RWPE1 (cell line): ENCODE measurements at places on chromosomes 16 and 17.

GRCh38 chr16:72818236-72818845, 229.6 kb downstream of the ZFHX3 start:
- DNase-seq, result no peak

DNA sequence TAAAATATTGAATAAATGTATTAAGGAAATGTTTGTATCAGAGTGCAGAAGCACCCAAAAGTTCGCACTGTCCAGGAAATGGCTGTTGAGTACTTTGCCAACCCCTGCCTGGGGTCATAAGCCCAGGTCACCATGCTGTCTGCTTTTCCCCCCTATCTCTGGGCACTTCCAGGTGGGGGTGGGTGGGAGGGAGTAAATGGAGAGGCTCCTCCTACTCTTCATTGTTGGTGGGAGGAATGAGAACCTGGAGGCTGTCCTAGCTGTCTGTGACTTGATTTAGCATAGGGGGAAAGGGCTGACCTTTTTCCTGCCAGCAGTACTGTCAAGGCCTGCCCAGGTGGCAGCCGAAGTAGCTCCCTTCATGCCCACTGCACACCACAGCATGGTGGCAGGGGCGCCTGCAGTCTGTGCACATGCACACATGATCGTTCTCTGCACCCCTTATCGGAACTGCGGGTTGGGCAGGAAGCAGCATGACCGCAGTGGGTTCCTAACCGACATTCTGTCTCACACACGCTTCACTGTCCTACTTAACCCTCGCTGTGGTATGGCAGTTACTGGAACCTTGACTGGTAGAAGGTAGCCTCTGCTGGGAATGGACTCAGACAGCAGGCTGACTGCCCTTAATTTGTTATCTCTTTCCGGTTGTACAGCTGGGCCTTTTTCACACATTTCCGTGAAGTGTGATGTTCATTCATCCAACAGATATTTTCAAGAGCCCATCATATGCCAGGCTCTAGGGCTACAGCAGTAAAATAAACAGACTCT, 41.5 kb downstream of the LDHD start:
- DNase-seq, result no peak

GRCh38 chr17:30372755-30373154, 6.0 kb upstream of the CPD start:
- peak; percentile 75 for DNase-seq

DNA sequence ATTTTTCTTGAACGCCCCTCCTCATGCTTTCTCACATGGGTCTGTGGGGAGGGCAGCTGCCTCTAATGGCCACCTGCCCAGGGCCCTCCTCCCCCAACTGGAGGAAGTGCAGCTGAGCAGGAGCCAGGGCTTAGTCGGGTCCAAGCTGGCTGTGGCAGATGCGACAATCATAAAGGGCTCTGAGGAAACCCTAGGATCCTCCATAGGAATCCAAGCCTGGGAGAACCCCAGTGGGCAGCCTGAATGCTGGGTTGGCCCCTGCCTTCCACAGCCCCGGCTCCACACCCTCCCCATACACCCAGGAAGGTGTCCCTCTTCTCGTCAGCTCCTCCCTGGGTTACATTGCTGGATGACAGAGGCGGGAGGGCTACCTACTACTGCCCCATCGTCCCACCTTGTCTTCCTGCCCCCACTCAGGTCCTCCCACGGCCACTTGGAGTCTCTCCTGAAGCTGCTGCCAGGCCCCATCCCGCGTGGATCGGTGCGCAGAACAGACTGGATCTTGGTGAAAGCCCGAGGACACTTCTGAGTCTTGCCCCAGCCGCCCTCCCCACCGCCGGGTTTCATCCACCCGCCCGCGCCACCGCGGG, 15.6 kb upstream of the CBFB start:
- DNase-seq, result no peak

DNA sequence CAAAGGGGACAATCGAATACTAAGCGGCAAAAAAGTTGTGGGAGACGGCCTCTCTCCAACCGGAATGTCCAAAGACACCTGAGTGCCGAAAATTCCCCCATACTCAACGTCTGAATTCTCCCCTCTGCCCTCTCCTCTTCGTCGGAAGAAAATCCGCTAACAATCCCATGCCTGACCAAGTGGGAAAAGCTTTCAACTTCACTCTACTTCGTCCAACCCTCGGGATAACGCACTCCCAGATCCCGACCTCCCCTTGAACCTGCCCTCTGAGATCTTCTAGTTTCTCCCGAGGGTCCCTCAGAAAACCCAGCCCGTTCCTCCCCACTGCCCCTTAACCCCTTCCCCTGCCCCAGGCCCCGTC, 961 bp downstream of the AMFR start:
- peak; percentile 19 for DNase-seq

GRCh38 chr17:72733619-72734282, 358.7 kb downstream of the SLC39A11 start:
- no peak for DNase-seq

GRCh38 chr17:35488991-35489390, 40.4 kb upstream of the SLFN13 start:
- DNase-seq, result no peak

- DNase-seq, result no peak
These were observed 170.2 kb upstream of the GOT2 start for GRCh38 chr16:58904291-58904690.

GRCh38 chr17:72432881-72433280, 312.1 kb downstream of the SOX9 start:
- no peak for DNase-seq

DNA sequence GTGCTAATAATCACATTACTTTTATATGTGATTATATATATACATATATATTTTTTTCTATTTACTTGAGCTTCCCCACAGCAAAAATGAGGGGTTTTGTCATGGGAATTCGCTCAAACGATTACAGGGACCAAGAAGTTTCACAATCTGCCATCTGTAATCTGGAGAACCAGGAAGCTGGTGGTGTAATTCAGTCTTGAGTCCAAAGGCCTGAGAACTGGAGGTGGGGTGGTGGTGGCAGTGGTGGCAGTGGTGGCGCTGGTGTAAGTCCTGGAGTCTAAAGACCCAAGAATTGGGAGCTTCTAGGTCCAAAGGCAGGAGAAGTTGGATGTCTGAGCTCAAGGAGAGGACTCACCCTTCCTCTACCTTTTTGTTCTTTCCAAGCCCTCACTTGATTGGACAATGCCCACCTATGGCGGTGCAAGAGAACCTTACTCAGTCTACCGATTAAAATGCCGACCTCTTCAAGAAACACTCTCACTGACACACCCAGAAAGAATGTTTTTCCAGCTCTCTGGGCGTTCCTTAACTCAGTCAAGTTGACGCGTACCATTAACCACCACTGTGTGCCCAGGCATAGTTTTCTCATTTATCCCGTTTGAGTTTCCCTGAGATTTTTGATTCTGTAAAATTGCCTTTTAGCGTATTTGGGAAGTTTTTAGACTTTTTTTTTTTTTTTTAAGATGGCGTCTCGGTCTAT, 31.9 kb downstream of the POLR2A start:
- DNase-seq, result no peak

DNA sequence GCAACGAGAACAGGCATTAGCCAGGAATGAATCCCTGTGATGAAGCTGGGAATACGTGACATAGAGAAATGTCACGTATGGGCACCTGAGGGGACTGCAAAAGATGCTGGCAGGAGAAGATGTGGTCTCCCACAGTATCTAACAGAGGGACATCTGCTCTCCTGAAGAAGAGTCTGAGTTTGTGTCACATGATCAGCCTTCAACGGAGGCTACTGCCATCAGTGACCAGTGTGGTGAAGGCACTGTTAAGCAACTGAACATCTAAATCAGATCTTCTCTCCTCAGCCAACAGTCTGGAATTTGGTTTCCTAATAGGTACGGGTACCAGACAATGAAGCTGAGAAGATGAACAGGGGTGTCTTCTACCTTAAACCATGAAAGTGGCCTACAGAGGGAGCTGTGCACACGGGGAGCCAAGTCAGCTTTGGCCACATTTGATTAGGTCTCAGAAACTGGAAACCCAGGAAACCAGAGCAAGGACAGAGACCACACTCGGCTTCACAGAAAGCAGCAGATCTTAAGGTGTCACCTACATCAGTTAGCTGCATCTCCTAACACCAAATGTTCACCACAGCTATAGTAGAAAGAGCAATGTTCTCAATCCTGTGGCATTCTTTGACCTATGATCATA, 41.8 kb downstream of the BRD7 start:
- DNase-seq, result no peak

GRCh38 chr17:50583641-50584040, 23.1 kb downstream of the CACNA1G start:
- no peak for DNase-seq

DNA sequence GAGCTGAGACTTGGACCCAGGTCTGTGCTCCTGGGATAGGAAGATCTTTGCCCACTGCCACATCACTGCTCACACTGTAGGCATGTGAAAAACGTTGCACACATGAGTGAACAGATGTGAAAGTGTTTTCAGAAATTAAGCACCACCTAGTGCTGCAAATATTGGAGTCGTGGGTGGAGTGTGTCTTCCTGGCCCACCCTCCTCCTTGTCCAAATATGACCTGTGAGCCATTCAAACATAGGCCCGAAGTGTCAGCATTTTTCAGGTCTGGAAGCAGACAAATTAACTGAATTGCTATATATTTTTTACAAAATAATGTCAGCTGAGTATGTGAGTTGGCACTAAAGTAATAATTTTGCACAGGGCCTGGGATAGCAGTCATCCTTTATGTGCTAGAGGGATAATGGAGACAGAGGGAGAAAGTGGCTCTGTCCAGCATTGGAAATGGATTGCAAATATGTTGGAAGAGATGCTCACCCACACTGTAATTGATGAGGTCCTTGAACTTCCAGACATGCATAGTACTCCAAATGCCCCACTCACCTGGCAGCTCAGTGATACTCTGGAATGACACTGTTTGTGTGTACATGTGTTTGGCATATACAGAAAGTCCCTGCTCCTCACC, 58.7 kb downstream of the ACSM1 start:
- no peak for DNase-seq

GRCh38 chr16:30004811-30005242, 6.0 kb downstream of the DOC2A start:
- DNase-seq, result no peak

DNA sequence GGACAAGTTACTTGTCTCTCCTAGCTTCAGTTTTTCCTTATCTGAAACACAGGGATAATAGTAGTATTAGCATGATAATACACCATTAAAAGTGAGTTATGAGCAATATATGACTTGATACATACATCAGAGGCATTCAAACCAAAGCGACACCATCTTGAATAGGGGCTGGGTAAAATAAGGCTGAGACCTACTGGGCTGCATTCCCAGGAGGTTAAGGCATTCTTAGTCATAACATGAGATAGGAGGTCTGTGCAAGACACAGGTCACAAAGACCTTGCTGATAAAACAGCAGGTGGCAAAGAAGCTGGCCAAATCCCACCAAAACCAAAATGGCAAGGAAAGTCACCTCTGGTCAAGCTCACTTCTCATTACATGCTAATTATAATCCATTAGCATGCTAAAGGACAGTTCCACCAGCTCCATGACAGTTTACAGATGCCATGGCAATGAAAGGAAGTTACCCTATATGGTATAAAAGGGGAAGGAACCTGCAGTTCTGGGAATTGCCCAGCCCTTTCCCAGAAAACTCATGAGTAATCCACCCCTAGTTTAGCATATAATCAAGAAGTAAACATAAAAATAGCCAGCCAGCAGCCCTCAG, 37.2 kb upstream of the HS3ST3A1 start:
- DNase-seq, result no peak

DNA sequence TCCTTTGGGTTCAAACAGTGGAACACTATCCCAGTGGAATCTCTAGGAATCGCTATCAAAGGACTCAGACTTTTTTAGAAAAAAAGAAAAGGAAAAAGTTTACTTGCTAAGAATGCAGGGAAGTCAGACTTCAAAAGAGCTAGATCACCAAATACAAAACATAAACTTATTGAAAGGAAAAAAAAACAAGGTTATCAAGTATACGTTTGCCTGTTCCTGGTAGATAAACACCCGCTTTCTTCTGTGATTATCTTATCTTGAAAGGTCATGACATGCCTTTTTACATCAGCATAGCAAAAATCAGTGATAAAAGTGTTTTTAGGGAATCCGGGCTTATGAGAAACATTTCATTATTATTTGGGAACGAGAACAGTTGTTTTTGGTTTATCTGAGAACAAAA, 129.3 kb upstream of the TMEM97 start:
- DNase-seq, result no peak

GRCh38 chr17:17937958-17938357, 34.2 kb downstream of the TOM1L2 start:
- DNase-seq, result no peak

GRCh38 chr17:77188084-77189066, 47.6 kb downstream of the SEC14L1 start:
- no peak for DNase-seq

- DNase-seq, result no peak
These were observed 758.8 kb downstream of the CDH11 start for GRCh38 chr16:64363039-64363438.

- DNase-seq, result no peak
These were observed 61.8 kb upstream of the RBFOX1 start for GRCh38 chr16:7270823-7271222.

DNA sequence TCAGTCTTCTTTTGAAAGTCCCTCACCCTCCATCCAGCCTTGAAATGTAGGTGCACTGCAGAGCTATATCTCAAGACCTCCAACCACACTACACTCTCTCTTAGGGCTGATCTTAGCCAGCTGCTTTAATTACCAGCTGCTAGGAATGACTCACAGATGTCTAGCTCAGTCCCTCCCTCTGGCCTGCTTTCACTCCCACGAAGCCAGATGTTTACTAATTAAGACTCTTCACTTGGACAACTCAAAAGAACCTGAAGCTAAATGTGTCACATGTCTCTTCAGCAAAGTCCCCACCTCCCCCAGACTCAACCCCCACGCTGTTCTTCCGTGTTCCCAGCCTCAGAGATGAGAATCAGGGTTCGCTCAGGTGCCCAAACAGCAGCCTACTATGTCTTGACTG, 2.6 kb downstream of the GTF3C1 start:
- DNase-seq, result peak; percentile 67

- DNase-seq, result no peak
These were observed 114.5 kb downstream of the OR1D5 start for GRCh38 chr17:2948721-2949468.

GRCh38 chr17:29761040-29761761, 138.5 kb upstream of the CORO6 start:
- peak; percentile 80 for DNase-seq

- no peak for DNase-seq
These were observed 48.0 kb upstream of the RBFOX3 start for GRCh38 chr17:79658811-79659207.

DNA sequence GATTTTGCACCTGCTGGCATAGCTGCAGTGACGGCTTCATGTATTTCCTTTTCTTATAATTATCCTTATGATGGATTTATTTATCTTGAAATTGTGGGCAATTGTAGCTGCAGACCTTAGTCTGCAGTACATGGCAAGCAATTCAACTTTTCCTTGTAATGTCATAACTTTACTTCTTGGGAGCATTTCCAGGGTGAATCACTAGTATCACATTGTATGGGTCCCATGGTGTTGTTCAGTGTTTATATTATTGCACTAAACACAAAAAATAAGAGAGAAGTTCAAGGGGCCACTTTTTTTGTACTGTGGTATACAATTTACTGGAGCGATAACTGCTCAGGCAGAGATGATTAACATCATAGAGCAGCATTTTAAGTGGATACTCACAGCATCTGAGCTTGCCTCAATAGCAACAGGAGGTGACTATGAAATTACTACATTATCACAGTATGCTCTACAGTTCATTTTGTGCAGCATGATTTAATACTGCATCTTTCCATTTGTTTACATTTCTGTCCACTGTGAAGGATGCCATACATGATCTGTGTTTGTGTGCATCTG, 169.5 kb downstream of the STX8 start:
- no peak for DNase-seq

GRCh38 chr16:30457256-30457655, 11.6 kb upstream of the SEPHS2 start:
- DNase-seq, result no peak
